Dorsolateral prefrontal cortex (tissue), 122 donors: ENCODE measurements at places on chromosomes 4 and X.
A peak's percentile ranks its signal among the peaks of the same experiment; 100 is the strongest.

DNA sequence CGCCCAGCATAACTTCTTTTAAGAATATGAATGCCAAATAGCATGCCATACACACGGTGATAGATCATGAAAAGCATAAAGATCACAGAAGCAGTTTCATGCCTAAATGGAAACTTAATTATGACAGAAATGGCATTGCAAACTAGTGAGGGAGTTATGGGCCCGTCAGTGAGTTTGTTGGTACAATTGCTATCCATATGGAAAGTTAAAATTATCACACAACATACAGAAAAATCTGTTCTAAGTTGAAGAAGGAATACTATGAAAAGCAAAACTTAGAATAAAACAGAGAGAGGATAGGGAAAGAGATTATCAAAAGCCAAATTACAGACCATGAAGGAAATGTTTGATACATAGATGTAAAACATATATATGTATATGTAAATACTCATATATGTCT, 30.2 kb upstream of the RAP1GDS1 start:
- no peak for DNase-seq

DNA sequence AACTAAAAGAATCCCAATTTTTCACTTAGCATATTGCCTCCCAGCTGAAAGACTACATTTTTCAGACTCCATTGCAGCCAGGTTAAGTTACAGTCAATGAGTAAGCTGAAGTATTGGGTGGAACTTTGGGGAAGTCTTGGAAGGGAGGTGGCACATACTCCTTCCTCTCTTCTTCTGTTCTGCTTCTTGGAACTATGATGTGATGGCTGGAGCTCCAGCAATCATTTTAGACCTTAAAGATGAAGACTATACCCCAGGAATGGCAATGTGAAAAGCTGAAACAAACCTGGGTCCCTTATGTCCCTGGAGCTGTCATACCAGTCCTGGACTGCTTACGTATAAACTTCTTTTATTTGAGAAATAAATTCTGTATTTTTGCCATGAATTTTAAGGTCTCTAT, 30.8 kb downstream of the SAT1 start:
- DNase-seq, result no peak

DNA sequence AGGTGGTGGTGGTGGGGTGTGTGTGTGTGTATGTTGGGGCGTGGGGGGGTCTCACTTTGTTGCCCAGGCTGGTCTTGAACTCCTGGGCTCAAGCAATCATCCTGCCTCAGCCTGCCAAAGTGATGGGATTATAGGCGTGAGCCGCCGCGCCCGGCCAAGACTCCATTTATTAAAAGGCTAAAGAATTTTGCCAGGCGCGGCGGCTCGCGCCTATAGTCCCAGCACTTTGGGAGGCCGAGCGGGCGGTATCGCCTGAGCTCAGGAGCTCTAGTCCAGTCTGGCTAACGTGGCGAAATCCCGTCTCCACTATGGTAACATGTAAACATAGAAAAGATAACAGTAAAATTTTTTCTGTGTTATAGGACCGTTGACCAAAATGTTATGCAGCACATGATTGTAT, 3.7 kb upstream of the UBA1 start:
- DNase-seq, result no peak

DNA sequence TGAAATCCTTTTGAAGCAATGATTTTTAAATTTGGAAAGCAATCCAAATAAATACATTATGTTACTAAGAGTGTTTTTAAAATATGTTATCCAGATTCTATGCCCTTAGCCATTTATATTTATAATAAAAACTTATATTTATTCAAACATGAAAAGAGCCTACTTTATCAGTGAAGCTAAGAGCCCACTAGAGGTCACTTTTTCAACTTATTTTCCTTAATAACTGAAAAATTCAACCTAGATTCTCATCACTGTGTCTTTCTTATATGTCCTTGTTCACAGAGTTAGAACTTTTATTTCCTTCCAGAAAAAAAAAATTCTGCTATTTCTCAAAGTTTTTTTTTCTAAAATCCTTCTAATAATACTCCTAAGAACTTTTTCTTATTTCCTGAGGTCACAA, 23.9 kb downstream of the PRDM8 start:
- no peak for DNase-seq

DNA sequence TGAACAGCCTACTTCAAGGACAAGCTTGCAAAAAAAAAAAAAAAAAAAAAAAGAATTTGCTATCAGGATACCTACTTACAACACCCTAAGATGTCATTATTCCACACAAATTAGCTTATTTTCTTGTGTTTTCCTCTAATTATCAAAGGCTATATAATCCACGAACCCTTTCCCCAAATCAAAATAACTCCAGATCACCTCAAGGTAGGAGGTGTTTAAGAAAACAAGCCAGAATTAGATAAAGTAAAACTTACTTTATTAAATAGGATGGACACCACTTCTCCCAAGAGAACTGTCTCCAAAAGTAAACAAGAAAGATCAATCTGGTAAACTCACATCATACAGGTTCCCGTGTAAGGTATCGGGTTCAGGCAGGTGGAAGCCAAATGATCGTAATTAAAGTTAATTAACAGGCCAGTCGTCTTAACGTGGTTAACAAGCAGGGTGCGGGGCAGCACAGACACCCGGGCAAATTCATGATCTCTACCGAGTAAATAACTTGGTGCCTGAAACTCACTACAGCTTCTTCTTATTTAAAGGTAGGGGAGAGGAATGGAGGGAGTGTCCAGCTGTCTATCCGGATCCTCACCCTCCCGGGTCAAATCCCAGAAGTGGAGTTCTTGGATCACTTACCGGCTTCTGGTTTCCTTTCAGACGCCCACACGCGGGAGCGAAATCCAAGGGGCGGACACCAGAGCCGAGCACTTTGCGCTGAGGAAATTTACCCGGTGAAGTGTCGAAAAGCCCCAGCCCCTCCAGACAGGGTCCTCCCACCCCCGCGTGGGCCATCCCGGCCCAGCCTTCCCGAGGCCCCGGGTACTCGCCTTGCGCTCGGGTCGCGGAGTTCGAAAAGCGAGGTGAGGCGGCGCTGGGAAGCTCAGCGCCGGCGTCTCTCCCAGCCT, 708 bp downstream of the ARAP2 start:
- peak; percentile 67 for DNase-seq

GRCh38 chr4:94913316-94913715, 155.6 kb downstream of the BMPR1B start:
- no peak for DNase-seq

GRCh38 chr4:80361329-80361900, 25.9 kb downstream of the CFAP299 start:
- DNase-seq, result no peak

GRCh38 chr4:122777846-122778673, 45.6 kb downstream of the BBS12 start:
- no peak for DNase-seq

DNA sequence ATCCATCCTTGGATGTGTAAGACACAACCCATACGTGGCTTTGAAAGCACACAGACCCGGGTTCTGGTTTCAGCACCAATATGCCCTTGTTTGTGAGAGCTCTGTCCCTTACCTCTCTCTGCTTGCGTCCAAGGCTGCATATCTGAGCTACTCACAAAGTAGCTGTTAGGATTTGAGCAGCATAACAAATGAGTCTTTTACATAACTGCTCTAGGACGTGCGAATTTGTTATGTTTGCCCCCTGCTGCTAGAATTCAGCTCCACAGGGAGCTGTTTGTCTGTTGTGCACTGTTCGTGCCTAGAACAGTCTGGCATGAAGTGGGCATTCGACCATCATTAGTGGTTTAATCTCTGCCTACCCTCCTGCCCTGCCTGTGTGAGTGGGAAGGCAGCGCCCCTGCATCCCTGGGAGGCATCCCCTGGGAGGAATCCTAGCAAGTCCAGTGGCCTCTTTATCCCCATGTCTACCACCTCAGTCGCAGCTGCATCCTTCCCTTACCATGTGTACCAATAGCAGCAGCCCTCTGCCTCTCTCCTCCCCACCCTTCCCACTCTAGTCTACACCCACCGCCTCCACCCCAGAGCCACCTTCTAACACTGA, 42.1 kb downstream of the SLC2A9 start:
- no peak for DNase-seq

- DNase-seq, result no peak
Observed at GRCh38 chr4:170008371-170008770, 17.8 kb downstream of the MFAP3L start.

GRCh38 chr4:81833576-81833975, 361.9 kb upstream of the RASGEF1B start:
- no peak for DNase-seq

- DNase-seq, result no peak
Observed at GRCh38 chrX:103610282-103610681, 2.5 kb downstream of the TCEAL3 start.

DNA sequence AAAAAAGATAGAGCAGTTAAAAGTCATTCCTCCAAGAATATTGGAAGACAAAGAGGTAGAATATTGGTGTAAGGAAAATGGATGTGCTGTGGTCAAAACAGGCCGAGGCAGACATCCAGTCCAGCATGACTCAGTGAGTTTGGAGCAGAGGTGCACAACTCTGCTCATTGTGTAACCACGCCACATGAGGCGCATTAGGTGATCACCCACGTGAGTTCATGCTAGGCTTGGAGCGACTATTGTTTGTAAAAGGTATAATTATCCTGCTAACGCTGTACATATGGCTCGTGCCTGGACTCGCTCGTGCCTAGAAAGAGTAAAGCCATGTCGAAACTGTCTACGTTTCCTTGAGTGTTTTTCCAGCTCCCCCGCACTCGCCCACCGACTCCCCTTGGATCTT, 23.9 kb downstream of the C4orf54 start:
- DNase-seq, result no peak

DNA sequence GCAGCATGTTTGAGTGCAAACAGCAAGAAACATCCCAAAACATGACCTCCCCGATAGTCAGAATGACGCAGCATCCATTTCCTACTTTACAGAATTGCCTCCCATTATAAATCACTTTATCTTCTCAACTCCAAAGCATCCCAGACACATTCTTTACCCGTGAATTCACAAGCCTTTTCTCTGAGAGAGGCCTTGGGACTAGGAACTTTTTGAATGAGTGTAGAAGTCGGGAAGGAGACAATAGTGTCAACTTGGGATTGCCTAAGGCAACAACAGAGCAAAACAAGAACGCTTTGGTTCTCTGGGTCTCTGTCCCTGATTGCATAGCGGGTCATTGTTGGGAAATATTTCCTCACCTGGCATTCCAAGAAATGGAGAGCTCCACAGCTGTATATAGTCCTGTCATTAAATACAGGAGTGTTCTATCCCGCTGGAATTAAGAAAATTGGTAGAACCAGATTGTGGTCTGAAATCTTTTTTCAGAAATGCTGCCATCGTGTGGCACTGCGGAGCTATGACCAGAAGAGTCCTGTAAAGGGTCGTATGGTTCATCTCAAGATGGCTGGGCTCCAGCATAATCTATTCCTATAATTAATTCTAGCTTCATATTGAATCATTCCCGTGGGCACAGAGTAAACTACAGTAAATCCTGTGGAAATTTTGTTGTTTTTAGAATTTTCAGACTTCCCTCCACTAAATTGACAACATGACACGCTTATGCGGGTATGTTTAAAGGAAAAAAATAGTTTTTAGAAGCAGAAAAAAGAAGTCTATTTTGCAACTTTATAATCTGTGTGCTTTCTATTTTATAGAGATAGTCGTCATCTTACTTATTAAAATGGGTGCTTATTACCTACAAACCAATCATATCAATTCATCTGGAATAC, 2.0 kb upstream of the SPP1 start:
- DNase-seq, result peak; percentile 70

DNA sequence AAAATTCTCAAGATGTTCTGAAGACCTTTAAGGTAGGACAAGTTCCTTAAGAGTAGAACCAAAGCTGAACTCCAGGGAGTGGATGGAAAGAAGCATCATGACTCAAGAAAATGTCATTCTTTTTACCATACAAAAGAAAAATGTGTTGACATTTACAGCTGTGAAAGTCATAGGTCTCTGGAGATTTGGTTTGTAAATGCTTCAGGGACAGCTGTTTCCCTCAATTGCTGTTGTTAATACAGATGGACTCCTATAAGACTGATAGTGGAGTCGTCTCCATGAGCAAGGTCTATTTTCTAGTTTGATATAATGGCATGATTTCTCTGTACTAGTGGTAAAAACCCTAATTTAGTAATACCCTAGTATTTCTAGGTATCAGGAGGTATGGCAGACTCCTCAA, 101.7 kb downstream of the PHOX2B start:
- no peak for DNase-seq

DNA sequence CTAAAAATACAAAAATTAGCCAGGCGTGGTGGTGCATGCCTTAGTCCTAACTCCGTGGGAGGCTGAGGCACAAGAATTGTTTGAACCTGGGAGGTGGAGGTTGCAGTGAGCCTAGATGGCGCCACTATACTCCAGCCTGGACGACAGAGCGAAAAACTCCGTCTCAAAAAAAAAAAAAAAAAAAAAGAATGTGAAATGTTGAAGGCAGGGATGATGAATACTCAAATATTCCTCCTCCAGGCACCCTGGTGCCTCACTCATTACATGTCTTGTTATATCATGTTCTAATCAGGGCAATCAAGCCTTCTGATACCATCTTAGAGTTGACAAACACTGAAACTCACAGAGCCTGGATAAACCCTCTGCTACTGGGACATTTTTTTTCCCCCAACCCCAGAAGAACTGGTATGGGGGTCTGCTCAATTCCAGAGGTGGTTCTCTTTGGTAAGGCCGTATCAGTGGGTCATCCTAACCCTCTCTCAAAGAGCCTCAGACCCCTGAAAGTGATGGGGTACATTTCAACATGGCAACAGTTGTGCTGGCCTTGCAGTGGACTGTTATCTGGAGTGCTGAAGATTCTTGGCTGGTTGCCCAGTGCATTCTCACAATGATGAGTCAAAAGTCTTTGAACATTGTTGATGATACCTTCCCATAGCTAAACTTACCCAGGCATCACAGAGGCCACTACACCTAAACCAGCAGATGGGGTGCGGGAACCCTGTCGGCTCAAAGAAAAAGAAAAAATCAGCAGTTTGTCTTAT, 2.4 kb upstream of the SH3KBP1 start:
- no peak for DNase-seq

- no peak for DNase-seq
Observed at GRCh38 chr4:108846568-108846967, 83.7 kb upstream of the ETNPPL start.

GRCh38 chr4:139889264-139889663, 223.6 kb downstream of the MGST2 start:
- no peak for DNase-seq
